ENCODE measurements at places on chromosomes 13 and 19. TPM values are rescaled to one million over a fixed set of nuclear protein-coding genes. Genes with fewer than 3 reads are reported as not detected.

- DNase-seq: no peak
Observed at GRCh38 chr19:30857388-30857787, 485.2 kb downstream of the ZNF536 start.

- no peak for DNase-seq
Observed at GRCh38 chr13:23995283-23996073, 98.2 kb upstream of the C1QTNF9B start.

DNA sequence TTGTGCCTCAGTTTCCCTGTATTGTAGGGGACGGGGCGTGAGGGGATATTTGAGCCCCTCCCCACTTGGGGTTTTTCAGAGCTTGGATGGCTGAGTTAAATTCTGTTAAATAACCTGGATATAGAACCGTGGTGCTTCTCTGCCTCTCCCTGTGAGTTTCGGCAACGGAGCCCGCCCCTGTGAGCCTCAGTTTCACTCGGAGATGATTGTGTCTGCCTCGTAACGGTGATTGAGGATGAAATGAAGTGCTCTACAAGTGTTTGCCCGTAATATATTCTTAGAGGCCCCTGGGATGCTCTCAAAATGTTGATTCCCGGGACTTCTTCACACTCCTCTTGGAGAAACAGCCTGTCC lies 509 bp downstream of the KXD1 start:
- DNase-seq: no peak

GRCh38 chr13:76992548-76993001 lies 694 bp downstream of the CLN5 start:
- no peak for DNase-seq

DNA sequence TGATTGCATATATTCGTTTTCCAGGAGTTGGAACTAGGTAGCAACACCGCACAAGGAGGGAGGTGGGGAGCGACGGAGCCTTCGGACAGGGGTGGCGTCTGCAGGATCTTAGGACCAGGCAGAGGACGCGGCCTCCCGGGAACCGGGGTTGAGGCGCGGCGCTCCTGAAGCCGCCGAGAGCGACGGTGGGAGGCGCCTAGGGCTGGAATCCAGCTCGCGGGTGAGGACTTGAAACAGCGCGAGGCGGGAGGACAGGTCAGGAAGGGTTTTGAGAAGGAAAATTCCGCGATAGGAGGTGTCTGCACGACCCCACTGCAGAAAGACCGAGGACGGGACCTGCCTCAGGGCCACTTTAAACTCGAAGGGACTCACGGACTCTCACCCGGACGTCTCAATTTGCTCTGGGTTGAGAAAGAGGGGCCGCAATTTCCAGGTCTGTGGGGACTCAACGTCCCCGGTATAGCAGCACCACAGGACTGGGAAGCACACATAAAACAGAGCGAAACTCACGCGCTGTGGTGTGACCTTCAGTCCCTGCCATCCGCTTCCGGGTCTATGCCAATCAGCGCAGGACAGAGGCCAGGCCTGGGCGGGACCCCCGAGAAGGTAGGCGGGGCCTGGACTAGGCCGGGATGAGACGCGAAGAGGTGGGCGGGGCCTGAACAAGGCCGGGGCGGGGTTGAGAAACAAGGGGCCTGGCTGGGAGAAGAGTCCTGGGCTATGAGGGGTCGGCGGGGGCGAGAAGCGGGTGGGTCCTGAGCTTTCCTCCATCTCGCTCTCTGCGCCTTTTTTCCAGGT lies at the start of gene ZNF320:
Gene ZNF320 (minus strand): TSS at position 498 of the 798 bp plus-strand sequence. CDS start 7,380 bp downstream, outside the sequence.
- DNase-seq: peak; percentile 98

GRCh38 chr19:19109601-19110000 lies 28.7 kb downstream of the TMEM161A start:
- DNase-seq: no peak

- no peak for DNase-seq
Observed at GRCh38 chr19:15913384-15913783, 15.5 kb upstream of the CYP4F2 start.

DNA sequence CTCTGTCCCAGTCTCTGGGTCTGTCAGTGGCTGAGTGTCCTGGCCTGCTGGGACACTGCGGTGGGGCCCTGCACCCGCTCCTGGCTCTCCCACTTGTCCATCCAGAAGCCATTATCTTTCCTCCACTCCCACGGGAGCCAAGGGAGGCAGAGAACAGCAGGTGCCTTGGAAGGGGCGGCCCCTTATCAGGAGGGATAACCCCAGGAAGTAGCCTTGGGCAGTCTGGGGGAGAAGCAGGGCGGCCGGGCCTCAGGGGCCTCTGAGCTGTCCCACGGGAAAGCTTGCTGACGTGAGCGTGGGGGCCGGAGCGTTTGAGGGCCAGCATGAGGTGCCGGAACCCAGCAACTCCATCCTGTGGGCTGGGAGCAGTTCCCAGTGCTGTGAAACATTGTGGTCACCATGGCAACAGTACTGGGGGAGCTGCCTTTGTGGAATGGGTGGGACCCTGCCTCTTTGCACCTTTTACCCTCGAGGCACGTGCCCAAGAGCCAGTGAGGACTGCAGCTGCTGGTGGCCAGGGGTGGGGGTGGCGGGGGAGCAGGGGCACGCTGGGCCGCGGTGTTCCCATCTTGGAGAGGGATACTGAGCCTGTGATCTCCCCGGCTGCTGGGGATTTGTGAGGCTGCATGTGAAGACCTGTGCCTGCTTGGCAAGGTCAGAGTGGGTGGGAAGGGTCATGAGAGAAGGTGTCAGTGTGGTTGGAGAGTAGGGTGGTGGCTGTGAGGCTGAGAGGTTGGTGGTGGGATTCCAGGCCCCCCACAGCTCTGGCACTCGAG lies 20.9 kb downstream of the KLHL26 start:
- DNase-seq: peak; percentile 86

- no peak for DNase-seq
Observed at GRCh38 chr13:33132644-33133440, 116.6 kb downstream of the KL start.

DNA sequence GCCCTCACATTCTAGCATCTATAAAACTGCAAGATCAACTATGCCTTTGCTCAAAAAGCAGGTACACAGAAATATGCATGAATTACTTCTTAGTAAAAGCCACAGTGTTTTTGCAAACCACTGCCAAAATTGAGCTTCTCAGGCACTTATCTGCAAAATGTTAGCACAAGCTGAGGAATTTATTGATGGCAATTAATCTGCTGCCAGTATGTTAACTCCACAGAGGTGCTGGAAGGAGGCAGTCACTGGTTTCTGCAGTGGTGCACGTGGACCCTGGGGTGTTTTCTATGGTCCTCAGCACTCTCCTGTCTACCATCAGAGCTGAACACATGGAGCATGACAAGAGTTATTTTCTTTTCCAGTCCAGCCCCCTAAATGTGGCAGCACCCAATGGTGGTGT lies 44.2 kb downstream of the CLDN10 start:
- DNase-seq: no peak

GRCh38 chr19:48495396-48495795 lies 16.2 kb downstream of the LMTK3 start:
- DNase-seq: no peak

DNA sequence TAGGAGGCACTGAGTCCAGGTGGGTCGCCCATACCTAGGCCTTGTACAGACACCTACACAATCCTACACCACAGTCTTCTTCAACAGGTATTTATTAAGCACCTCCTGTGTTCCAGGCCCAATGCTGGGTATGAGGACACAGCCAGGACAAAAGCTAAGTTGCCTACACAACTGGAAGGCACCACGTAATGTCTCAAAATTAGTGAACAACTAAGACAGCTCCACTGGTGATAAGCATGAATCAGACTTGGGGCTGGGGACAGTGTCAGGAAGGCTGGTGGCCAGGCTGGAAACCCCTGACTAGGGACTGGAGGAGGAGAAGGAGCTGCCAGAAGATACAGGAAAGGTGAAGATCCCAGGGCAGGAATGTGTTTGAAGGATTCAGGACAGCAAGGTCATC lies 2.4 kb downstream of the SMIM24 start:
- no peak for DNase-seq

- DNase-seq: no peak
Observed at GRCh38 chr19:3452171-3452941, 28.0 kb downstream of the SMIM24 start.

DNA sequence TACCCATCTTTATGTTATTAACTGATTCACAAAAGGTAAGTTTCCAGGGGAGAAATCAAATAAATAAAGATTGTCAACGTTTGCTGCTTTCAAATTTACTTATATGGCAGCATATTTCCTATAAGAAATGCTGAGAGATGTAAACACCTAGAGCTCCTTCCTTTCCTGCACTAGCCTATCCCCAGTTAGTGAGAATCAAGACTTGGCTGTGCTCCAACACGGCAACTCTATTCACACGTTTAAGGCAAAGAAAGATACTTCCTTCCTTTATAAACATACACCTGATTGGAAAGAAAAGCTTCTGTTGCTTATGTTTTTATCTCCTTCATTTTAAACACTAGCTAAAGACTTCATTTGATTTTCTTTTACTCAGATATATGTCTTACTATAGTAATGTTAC lies 107.0 kb downstream of the PCDH9 start:
- DNase-seq: no peak

GRCh38 chr13:110261166-110262081 lies 45.5 kb downstream of the COL4A1 start:
- DNase-seq: no peak

The MED25 gene
- total RNA-seq: 48.7 TPM

The LAIR2 gene
- total RNA-seq: 1.1 TPM

The ATP4B gene
- total RNA-seq: not detected

The ZNF526 gene
- 6.6 TPM for total RNA-seq

The LIG1 gene
- 7.4 TPM for total RNA-seq

The ATXN8OS gene
- not detected for total RNA-seq

The APOC4 gene
- total RNA-seq: not detected

The PCDH8 gene
- total RNA-seq: not detected

The CLDND2 gene
- 2.5 TPM for total RNA-seq

The CGB8 gene
- not detected for total RNA-seq

The ZNF254 gene
- 12.1 TPM for total RNA-seq

The APOC1 gene
- total RNA-seq: 4.6 TPM

Measured in left cardiac atrium (tissue), 4 donors.